ENCODE measurements at places on chromosomes 4 and X.

DNA sequence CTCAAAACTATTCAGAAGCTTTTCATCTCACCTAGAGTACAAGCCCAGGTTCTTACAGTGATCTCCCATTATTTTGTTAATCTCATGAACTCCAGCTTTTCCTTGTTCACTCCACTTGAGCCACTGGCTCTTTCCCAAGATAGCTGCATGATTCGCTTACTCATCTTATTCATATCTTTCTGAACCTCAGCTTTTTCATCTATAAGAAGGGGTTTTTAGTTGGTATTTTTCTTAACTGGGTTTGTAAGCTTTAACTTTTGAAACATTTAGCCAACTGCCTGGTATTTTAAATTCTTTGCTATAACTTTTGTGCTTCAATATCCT is 24.0 kb downstream of the GIMD1 start:
- no peak for DNase-seq

- no peak for DNase-seq
Observed at GRCh38 chrX:123083924-123084323, 100.2 kb upstream of the GRIA3 start.

DNA sequence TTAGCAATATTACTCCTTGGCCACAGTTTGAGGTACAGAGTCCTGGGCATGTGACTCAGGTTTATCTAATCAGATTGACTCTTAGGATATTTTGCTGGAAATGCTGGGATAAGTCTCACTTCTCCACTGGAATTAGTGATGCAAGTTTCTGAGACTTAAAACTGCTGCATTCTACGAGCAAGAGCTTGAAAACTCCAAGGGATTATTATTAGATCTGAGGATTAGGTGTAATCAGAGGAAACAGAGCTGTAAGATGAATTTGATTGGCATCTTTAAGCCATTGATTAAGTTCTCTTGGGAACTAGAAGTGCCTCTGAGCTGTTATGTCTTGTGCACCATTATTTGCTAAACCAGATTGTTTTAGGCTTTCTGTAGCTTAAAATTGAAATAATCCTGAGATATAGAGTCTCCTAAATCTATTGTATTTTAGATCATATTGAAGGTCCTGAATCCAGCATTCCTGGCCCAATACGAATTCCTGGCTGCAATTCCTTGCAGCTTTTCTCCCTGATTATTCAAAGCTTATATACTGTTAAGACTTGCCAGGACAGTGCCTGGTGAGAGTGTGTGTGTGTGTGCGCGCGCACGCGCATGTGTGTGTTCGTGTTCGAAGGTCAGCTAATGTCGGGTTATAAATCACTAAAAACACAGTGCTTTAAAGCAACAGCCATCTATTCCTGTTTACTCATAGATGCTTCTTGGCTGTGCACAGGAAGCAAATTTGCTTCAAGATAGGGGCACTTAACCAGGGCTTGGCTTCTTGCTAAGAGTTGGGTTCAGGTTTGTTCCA is 735.1 kb downstream of the STIM2 start:
- no peak for DNase-seq

- DNase-seq: no peak
Observed at GRCh38 chrX:34900691-34901090, 41.9 kb upstream of the FAM47B start.

GRCh38 chrX:123736333-123736921 is 3.6 kb upstream of the THOC2 start:
- DNase-seq: no peak

DNA sequence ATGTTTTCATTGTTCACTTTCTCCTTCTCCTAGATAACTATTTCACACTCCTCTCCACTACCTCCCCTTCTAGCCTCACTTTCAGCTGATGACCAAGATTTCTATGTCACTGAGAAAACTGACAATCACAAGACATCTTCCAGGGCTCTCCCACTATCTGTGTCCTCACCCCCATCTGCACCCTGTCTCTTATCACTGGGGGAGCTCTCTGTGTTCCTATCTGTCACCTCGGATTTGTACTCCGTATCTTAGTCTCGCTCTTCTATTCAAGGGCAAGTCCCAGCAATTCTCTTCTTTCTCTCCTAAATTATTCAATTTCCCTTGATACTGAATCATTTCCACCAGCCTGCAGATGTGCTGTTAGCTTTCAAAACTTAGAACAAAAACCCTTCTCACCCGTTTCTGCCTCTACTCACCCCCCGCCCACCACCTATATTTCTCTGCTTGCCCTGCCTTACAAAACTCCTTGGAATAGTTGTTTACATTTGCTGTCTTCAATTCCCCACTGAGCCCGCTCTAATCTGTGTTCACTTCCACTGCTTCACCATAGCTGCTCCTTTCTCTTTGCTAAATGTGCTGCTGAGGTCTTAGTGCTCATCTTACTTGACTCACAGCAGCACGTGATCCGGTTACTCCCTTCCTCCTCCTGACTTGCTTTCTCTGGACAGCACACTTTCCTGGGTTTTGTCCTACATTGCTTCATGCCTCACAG is 293.2 kb downstream of the UNC5C start:
- no peak for DNase-seq

GRCh38 chr4:128558896-128559679 is 250.4 kb upstream of the JADE1 start:
- DNase-seq: no peak

DNA sequence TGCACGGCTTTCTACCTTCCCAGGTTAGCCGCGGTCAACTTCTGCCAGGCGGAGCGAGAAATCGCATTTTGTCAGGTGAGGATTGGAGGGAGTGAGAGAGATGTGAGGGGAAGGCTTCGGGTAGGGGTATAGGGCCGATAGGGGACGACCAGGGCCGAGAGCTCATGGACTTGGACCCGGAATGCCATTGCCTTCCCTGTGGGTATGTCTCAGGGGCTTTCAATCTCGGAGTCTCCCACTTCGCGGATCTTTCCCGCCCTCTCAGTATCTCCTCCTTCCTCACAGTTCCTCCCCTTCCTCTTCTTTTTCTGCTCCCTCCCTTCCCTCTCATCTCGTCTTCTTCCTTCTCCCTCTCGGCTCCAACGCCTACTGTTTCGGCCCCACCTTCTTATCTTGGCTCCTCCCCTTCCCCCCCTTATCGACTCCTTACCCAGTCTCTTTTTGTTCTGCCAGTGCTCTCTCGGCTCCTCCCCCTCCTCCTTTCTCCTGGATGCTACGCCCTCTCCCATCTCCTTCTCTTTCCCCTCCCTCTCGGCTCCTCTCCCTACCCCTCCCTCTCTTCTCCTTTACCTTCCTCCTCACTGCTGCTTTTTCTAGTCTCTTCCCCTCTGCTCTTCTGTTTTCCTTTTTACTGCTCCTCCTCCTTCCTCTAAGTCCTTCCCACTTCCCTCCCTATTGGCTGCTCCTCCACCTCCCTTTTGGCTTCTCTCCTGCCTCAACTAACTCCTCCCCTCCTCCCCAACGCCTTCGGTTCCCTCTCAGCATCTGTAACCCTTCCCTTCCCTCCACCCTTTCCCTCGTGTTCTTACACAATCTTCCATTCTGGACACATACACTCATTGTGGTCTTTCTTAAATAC is 29.4 kb upstream of the RBMX start:
- DNase-seq: peak; percentile 23

DNA sequence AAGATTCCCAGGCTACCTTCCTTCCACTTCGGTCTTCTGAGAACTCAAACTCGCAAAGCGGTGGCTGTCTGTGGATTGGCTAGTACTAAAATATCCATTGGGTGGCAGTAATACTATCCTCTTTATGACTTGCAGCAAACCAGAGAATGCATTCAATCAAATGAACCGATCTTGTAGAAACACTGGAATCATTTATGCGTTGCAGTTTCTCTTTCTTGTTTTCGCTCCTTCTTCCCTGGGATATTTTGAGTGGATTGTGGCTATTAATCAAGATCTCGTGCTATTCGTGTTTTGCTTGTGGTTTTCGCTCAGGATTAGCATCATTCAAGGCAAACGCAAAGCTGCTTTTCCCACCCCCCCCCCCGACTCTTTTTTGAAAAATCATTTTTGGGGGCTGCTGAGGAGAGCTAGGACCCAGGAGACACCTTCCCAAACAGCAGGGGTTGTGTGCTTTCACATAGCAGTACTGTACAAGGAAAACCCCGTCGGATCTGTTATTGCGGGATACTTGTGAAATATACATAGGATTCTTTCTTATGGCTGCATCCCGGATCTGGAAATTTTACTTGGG is at the start of gene IL1RAPL1:
Gene IL1RAPL1 (plus strand): TSS at position 466 of the 571 bp plus-strand sequence.
- DNase-seq: no peak

GRCh38 chrX:41922431-41923151 is 763 bp downstream of the CASK start:
- DNase-seq: no peak

DNA sequence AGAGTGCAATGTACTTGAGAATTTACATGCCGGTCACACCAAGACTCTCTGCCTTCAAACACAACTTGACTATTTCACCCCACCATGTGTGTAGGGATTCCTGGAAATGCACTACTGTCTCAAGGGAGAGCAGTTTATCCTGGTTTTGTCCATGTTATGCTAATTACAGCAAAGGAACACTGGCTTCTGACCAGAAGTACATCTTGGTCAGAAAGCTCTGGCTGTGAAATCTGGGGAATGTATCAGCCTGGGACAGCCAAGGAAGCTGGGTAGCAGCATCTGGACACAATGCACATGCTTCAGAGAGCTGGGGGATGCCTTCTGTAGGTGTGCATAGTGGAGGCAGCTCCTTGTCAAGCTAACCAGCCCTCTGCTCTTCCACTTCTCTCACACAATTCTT is 1432.6 kb upstream of the TENM3 start:
- DNase-seq: no peak

DNA sequence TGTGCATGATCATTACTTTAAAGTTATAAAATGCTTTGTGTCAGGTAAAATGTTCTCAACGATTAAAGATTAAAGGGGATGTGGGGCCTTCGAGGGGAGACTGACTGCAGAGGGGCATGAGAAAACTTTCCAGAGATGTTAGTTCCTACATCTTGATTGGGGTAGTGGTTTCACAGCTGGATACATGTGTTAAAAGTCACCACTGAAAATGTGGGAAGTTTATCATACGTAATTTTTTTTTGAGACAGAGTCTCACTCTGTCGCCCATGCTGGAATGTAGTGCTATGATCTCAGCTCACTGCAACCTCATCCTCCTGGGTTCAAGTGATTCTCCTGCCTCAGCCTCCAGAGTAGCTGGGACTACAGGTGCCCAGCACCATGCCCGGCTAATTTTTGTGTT is 79.5 kb downstream of the RBM47 start:
- DNase-seq: no peak

GRCh38 chr4:154029171-154029570 is 240.3 kb upstream of the SFRP2 start:
- DNase-seq: no peak

DNA sequence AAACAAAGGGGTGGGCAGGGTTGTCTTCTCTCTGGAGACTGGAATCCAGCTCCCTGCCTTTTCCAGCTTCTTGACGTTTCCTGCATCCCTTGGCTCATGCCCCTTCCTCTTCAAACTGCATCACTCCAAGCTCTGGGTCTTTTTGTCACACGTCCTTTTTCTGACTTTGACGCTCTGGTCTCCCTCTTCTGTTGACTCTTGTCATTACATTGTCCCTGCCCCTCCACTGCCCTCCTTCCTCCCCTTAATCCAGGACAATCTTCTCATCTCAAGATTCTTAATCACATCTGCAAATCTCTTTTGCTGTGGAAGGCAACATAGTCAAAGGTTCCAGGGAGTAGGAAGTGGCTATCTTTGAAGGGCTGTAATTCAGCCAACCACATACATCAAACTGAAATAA is 178.3 kb downstream of the TMA16 start:
- no peak for DNase-seq

DNA sequence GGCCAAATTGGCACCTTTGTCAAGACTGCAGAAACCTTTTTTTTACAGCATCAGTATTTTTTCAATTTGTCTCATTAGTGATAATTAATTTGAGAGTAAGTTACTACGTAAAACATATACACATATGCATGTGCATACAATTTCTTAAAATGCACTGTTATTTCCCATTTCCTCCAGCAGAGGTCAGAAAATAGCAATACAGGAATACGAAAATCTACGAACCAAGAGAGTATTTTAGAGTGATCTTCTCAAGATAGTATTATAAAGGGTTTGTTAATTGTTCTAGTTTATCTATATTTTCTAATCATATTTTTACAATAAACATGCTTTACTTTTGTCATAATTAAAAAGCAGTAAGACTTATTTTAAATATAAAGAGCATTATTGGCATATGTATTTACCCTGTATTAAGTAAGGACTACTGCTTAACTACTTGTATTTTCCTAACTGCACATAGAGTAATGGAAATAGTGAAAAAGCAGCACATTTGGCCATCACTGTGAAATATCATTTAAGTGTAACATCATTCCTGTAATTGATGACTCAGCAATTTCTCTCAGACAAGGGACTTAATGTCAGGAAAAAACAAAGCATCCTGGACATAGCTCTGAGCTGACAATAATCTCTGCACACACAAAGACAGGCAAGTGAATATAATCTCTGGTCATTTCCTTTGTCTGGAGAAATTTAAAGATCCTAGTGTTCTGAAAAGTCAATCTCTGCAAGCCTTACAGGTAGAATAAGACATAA is 45.6 kb downstream of the MAOB start:
- DNase-seq: no peak

GRCh38 chrX:112643721-112644120 is 36.0 kb downstream of the LHFPL1 start:
- no peak for DNase-seq

GRCh38 chr4:176837169-176837895 is 44.6 kb upstream of the VEGFC start:
- DNase-seq: no peak

GRCh38 chrX:100216083-100216482 is 194.0 kb downstream of the PCDH19 start:
- DNase-seq: no peak

- DNase-seq: no peak
Observed at GRCh38 chrX:153406903-153407302, 4.4 kb upstream of the ZFP92 start.

- no peak for DNase-seq
Observed at GRCh38 chr4:130479020-130479419, 1383.1 kb downstream of the C4orf33 start.

- DNase-seq: no peak
Observed at GRCh38 chrX:3449287-3449686, 102.8 kb upstream of the MXRA5 start.

- DNase-seq: peak; percentile 19
Observed at GRCh38 chrX:275967-276580, 5.1 kb upstream of the PLCXD1 start.

- no peak for DNase-seq
Observed at GRCh38 chr4:173522160-173522950, 7.7 kb downstream of the HAND2 start.

DNA sequence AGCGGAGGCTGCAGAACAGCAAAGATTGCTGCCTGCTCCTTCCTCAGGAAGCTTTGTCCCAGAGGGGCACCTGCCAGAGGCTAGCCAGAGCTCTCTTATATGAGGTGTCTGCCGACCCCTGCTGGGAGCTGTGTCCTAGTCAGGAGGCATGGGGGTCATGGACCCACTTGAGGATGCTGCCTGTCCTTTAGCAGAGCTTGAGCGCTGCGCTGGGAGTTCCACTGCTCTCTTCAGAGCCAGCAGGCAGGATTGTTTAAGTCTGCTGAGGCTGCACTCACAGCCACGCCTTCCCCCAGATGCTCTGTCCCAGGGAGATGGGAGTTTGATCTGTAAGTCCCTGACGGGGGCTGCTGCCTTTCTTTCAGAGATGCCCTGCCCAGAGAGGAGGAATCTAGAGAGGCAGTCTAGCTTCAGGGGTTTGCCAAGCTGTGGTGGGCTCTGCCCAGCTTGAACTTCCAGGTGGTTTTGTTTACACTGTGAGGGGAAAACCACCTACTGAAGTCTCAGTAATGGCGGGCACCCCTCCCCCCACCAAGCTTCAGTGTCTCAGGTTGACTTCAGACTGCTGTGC is 10.9 kb downstream of the DCK start:
- DNase-seq: no peak
